Mesothelial cell of epicardium (in vitro differentiated cells): ENCODE measurements at places on chromosomes 5 and 9.

DNA sequence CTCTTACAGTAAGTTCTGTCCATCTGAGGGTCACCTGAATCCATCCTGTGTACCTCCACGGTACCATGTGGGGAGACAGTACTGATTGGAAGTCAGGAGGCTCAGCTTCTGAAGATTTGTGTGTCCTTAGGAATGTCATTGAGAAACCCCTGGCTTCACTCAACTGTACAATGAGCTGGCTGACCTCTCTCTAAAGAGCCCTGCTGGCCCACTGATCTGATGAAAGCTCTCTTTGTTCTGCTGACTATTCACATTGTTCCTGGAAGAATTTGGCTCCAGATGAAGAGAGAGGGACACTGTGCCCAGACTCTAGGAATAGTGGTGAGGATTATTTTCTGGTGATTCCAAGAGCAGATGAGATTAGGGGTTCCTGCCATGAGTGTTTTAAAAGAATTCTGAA lies 141.2 kb downstream of the LURAP1L start:
- no peak for DNase-seq

- DNase-seq: peak; percentile 77
Observed at GRCh38 chr5:107672211-107673038, 1.7 kb upstream of the EFNA5 start.

- DNase-seq: no peak
Observed at GRCh38 chr5:154311362-154311761, 120.8 kb downstream of the GALNT10 start.

DNA sequence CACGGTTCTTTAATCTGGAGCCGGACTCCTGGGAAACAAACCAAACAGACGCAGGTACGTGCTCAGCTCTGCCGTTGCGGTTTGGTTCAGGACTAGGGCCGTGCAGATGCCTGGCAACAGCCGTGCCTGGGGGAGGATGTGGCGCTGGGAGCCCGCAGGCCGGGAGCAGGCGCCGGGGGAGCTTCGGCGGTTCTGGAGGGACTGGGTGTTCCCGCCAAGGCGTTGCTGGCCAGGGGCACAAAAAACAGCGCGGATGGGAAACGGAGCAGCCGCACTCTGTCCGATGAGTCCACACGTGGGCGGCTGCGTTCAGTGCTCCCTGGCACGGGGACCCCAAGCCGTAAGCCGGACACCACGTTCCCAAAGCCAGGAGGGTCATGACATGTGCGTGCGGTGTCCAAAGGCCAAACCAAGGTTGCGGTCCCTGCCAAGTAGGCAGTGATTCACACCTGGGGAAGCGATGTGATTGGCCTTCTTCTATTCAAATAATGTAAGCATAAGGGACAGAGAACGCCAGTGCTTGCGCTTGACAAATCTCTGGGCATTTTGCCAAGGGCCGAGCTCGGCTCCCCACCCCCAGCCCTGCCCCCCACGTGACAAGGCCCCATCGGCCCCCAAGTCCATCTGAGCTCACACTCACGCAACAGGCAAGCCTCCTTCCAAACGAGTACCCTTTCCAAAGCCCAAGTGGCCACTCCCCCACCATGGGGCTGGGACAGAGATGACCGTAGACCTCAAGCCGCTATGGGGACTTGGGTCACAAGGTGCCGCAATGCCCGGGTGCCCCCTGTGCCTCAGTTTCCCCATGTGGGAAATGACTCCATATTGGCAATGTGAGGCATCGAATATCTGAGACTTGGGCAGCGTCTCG lies 49.7 kb upstream of the NKD2 start:
- peak; percentile 37 for DNase-seq

GRCh38 chr5:174521449-174521848 lies 202.9 kb upstream of the MSX2 start:
- DNase-seq: no peak

- DNase-seq: no peak
Observed at GRCh38 chr5:35890021-35891020, 33.6 kb downstream of the IL7R start.

DNA sequence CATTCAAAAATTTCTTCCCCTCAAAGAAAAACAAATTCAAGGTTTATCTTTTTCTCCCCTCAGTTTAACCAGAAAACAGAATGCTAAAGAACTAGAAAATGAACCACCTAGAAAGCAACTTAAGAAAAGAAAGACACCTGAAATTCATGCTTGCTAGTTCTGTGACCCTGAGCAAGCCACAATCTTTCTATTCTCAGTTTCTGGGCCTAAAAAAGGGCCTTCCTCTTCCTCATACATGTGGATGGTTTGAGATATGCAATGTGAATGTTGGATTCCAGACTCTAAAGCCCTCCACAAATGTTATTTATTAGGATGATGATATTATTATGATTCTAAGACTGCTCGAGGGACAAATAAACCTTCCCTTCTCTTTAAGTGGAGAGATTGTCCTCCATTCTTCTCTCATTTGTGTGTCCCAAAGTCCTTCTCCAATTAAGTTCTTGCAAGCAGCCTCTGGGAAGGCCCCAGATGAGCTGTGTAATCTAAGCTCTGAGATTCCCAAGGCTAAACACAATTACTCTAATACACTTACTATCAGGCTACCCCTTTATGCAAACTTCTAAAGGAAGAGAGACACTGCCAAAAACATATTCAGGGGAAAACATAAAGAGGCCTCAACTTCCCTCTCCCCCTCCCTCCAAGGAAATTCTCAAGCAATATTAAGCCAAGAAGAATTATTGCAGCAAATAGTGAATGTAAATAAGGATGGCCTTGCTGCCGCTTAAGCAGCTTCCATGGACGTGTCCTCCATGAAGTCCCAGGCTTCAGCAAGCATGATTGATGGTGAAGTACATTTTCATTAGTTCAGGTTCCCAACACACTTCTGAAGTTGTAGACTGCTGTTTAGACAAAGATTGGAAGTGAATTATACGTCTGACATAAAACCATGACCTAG lies 80.2 kb downstream of the PRKACG start:
- no peak for DNase-seq

DNA sequence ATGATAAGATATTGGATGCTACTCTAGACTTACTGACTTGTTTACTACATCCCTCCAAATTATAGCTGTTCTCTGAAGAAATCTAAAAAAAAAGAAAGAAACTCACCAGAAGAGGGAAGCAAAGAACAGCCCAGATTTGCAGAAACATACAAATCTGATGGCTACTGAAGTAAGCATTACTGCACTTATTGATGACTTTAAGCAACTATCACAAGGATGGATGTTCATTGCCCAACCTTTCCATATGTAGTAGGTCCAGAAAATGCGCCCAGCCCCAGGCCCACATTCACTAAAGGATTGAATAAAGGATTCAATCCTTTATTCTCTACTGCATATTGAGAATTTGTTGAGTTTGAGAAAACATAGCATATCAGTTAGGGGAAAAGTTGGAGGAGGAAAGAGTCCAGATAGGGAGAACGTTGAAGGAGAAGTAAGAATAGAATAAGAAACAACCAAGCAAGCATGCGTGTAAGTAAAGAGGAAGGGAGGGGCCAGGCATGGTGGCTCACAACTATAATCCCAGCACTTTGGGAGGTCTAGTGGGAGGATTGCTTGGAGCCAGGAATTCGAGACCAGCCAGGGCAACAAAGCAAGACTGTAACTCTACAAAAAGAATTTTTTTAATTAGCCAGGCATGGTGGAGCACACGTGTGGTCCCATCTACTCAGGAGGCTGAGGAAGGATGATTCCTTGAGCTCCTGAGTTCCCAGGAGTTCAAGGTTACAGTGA lies 33.8 kb upstream of the DTWD2 start:
- DNase-seq: no peak

DNA sequence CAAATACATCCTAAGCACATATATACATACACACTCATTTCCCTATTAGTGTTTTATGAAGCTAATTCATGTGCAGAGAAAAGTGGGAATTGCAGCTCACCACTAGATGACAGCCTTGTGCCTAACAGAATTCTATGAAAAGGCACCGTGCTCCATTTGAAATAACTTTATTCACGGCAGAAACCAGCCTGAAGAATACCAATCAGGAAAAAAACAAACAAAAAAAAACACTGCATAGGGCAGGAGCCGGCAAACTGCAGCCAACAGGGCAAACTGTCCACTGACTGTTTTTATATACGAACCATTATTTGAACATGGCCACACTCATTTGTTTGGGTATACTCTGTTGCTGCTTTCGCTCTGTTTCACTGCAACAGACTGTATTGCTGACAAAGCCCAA lies 33.6 kb downstream of the ERMP1 start:
- no peak for DNase-seq

DNA sequence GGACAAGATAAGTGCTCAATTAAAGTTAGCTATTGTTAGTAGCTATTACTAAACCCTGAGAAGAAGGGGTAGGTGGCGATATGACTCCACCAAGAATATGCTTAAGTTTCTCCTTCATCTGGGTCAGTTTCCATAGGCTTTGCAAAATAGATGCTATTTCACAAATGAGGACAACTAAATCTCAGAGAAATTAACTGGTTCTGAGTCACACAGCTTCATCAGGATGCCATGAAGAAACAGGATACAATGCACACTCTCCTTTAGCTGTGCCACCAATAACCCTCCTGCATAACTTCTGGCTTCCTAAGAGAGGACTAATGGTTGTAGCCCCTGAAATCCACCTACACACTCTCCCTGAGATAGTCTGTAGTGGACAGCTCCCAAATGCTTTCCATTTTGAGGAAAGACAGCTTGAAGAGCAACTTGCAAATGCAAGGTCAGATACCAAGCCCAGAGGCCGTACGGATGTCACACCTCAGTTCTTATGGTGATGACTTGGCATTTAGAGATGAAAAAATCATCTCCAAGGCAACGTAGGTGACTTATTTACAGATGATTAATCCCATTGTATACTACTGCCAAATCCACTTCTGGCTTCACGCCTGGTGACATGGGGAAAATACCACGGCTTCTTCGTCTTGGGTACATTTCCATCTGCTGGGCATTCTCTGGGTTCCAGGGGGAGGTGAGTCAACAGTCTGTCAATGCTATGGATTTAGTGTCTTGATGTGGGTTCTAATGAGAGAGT lies 251.4 kb upstream of the IL12B start:
- DNase-seq: no peak

- no peak for DNase-seq
Observed at GRCh38 chr9:128175102-128175563, 15.1 kb downstream of the BBLN start.

DNA sequence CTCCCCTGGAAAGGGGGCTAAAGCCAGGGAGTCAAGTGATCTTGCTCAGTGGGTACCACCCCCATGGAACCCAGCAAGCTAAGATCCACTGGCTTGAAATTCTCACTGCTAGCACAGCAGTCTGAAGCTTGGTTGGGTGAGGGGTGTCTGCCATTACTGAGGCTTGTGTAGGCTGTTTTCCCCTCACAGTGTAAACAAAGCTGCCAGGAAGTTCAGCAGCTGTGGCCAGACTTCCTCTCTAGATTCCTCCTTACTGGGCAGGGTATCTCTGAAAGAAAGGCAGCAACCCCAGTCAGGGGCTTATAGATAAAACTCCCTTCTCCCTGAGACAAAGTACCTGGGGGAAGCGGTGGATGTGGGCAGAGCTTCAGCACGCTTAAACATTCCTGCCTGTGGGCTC lies 17.1 kb upstream of the EPB41L4A start:
- no peak for DNase-seq

DNA sequence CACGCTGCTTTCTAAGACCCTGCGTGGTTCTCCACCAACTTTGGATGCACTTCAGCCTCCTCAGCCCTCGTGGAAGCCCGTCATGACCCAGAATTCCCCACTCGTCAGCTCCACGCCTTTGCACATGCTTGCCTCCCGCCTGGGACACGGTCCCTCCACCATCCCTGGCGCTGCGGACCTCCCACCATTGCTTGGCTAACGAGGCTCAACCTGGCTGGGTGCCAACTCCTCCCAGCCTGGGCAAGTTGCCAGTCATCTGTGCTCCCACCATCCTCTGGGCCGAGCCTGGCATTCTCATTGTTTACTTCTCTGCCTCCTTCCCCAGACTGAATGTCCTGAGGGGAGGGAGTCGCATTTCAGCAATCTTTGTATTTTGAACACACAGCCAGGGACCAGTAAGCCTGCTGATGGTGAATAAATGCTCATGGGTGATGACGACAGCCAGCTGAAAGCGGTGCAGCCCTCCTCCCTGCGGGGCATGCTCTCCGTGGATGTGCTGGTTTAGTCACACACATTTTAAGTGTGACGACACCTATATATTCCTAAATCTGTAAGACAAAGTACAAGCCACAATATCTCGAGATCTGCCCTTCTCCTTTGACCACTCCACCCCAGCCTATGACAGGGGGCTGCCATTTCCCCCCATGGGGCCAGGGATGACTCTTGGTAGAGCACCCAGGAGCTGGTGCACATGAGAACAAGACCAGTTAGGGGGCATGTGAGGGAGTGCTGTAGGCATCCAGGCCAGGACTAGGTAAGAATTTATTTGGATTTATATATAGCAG lies 37.6 kb downstream of the ANKRD33B start:
- peak; percentile 91 for DNase-seq

GRCh38 chr5:110630350-110630749 lies 96.1 kb downstream of the TMEM232 start:
- DNase-seq: no peak

- no peak for DNase-seq
Observed at GRCh38 chr5:142613271-142613671, 72.6 kb downstream of the FGF1 start.

- DNase-seq: no peak
Observed at GRCh38 chr5:90940227-90940995, 381.8 kb downstream of the ADGRV1 start.

DNA sequence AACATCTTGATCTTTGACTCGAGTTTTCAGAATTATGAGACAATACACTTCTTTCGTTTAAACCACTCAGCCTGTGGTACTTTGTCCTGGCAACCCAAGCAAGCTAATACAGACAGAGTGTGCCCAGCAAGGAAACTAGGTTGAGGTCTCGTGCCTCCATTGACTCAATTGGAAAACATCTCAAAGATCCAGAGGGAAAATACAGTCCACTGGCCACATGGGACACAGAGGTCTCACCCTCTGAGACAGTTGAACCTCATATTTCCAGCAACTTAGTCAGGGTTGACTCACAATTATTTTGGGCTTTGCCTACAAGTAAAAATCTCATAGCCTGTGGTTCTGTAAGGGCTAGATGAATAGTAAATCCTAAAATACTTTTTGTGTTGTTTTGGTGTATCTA lies 631.5 kb downstream of the MTRR start:
- no peak for DNase-seq

- DNase-seq: no peak
Observed at GRCh38 chr9:110125207-110125751, 82.7 kb downstream of the C9orf152 start.

GRCh38 chr5:86795659-86796058 lies 177.9 kb downstream of the COX7C start:
- DNase-seq: no peak

DNA sequence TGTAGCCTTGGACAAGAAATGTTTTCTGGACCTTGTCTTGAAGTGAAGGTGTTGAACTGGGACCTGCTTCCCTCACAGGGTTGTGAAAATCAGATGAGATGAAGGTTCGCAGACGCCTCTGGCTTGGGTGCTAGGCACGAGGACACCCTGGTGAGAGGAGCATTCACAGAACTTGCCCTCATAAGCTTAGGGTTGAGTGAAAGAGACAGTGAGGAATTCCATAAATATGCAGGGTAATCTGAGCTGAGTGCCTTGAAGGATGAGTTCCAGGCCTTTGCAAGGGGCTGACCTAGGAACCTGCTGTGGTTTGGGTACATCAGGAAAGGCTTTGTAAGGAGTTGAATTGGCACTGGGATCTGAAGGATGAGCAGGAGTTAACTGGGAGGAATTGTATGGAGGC lies 75.7 kb upstream of the SAP30L start:
- no peak for DNase-seq
